Stimulated activated CD8-positive, alpha-beta memory T cell treated with anti-CD3 and anti-CD28 coated beads, Interleukin-7, amount 100 ng/mL, for 48 hours (primary cell): ENCODE measurements at places on chromosomes 6 and 20.

DNA sequence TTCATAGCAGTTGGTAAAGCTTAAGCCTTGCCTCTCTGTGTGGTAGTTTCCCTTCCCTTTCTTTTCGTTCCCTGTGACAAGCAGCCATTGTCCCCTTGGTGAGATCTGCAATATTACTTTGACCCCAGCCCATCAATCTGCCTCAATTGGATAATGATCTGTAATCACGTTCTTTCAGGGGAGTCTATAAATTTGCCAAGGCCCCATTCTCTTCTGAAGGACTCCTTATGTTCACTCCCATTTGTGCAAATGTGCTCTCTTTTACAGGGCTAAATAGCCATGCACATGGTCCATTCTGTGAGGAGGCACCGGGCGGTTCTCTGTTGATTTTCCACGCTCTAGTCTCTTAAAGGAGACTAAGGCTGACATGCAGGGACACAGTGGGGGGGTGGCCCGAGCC, 660.4 kb upstream of the SLC35B3 start:
- no peak for DNase-seq

DNA sequence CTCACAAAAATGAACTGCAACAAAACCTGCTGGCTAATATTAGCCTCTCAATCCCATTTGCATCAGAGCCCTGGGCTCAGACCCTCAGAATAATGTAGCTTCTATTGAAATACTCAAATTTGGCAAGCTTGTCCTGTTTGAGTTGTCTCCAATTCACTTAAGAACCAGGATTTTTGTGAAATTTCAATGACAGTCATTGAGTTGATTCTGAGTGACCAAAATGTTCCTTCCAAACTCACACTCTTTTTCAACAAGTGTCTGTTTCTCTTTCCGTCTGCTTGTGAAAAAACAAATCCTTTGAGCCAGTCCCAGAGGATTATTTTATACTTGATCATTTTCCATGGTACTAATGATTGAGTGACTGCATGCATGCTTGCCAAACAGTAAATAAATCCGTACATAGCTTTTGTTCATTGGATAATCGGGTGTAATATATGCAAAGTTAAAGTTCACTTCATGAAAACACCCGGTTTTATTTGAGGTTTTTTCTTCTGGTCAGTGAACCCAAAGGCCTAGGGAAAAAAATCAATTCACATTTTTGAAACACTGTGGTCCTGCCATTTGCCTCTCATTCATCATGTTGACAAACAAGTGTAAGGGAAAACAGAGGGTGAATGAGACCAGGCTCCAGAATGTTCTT, 16.4 kb upstream of the SLC22A2 start:
- DNase-seq, result no peak

GRCh38 chr6:142015011-142015410, 117.7 kb upstream of the GJE1 start:
- DNase-seq, result no peak

DNA sequence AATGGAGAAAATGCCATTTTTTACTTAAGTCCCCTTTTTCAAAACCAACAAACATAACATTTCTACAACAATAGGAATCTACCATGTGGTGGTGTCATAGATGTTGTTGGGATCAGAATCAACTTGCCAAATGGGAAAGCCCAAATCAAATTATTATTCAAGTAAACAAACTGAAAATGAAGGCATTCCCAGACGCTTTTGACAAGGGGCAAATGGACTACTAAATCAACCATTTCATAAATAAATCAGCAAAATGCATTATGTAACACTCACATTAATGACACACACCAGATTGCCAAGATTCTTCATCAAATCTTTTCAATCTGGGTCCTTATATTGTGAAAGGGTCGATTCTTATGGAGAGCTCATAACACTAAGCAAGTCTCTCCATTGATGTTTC, 375.6 kb downstream of the KIF16B start:
- no peak for DNase-seq

- DNase-seq, result no peak
Observed at GRCh38 chr20:57301026-57301425, 28.6 kb upstream of the SPO11 start.
